ENCODE measurements at places on chromosomes 7 and 10. TPM values are rescaled to one million over a fixed set of nuclear protein-coding genes. Genes with fewer than 3 reads are reported as not detected.

GRCh38 chr10:53331460-53331859 lies 558.9 kb upstream of the MBL2 start:
- no peak overlapping the region for H3K4me3 ChIP-seq
- no peaks in the 10 kb centered on the region for H3K36me3 ChIP-seq
- H3K27me3 ChIP-seq, result no peaks in the 10 kb centered on the region
- no peak overlapping the region for H3K27ac ChIP-seq
- no peak for DNase-seq

- no peaks in the 10 kb centered on the region for H3K27me3 ChIP-seq
- no peaks in the 10 kb centered on the region for H3K4me1 ChIP-seq
- no peak overlapping the region for H3K27ac ChIP-seq
Observed at GRCh38 chr7:122637784-122638183, 61.1 kb downstream of the RNF133 start.

DNA sequence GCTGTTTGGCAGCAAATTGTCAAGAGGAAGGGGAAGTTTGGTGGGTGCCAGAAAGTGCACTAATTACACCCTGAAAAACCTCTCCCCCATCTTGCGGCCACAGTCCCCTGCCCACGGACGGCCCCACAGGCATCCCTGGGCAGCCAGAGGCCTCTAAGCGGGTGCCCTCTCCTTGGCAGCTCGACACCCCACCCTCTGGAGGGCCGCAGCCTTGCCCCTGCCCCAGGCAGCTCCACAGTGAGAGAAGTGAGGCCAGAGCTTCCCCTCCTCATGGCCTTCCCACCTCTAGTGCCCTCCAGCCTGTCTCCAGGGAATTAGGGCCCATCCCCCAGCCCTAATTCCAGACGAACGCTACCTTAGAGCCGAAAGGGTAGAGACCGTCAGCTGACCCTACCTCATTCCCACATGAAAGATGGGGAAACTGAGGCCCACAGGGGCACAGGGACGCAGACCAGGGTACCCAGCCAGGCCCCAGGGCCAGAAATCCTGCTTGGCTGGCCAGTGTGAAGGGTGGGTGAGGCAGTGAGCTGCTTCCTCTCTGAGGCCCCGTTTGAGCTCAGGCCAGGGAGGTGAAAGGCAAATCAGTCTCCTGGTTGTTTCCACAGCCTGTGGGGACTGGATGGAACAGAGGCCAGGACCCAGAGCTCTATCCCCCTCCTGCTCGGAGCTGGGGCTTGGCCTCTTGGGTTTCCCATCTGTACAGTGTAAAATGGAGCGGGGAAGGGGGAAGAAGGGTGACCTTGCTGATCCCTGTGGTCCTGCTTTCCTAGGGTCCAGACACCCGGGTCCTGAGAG lies 10.0 kb downstream of the ZCCHC24 start:
- H3K4me3 ChIP-seq, result no peak overlapping the region
- no peaks in the 10 kb centered on the region for H3K4me1 ChIP-seq
- no peak for DNase-seq
- H3K36me3 ChIP-seq, result no peaks in the 10 kb centered on the region
- H3K27ac ChIP-seq, result no peak overlapping the region

DNA sequence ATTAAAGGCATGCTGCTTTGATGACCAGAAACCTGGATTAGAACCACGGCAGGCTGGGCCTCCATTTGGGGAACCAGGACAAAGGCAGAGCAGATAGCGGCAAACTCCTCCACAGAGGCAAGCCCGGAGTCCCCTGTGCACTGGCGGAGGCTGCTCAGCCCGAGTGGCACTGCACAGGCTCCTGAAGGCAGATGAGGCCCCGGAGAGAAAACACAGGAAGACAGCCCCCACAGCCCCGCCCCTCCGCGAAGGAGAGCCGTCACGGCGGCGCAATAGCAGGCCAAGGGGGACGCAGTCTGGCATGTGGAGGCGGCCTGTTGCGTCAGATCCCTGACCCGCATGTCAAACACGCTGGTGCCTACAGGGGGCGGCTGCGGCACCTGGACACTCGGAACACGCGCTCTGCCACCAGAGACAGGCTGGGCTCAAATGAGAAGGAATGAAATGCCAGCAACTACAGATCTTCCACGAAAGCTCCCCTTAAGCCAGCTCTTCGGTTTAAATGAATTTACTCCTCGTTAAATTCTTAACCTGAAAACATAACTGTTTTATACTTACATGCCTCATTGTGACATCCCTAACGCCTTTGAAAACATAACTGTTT lies 128.5 kb downstream of the MAD1L1 start:
- H3K36me3 ChIP-seq, result no peaks in the 10 kb centered on the region
- DNase-seq, result peak; percentile 66
- H3K4me1 ChIP-seq, result peaks cover 17% of the 10 kb centered on the region
- H3K4me3 ChIP-seq, result peak overlapping the region; percentile 7
- H3K27ac ChIP-seq, result no peak overlapping the region
- no peaks in the 10 kb centered on the region for H3K27me3 ChIP-seq

GRCh38 chr10:78754269-78755062 lies 314.3 kb upstream of the ZMIZ1 start:
- H3K4me1 ChIP-seq, result no peaks in the 10 kb centered on the region
- H3K4me3 ChIP-seq, result no peak overlapping the region
- no peak for DNase-seq
- H3K36me3 ChIP-seq, result no peaks in the 10 kb centered on the region
- no peaks in the 10 kb centered on the region for H3K27me3 ChIP-seq

DNA sequence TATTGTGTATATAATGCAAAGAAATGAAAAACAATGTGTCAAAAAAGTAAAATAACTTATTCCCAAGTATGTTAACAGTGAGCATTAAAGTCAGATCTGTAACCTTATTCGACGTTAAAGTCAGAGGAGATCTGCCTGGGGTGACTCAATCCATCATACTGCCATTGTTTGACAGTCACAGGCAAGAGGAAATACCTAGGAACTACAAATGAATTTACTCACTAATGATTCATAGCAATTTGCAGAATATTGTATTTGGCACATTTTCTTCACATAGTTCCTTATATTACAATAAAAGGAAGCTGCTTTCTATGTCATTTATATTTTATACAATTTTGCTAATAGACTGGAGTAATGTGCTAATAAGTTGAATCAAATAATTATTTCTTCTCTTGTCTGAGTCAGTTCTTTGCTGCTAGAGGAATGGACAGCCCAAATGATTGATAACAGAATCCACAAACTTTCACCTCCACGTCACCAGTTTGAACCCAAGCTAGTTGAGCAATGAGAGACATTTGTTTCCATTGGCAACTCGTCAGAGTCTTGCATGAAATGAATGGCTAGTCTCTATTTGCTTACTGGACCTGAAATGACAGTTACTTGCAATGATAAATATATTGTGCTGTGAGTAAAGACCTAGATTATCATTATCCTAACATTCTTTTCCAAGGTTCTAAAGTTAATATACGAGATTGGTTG lies 48.5 kb upstream of the TMEM106B start:
- no peaks in the 10 kb centered on the region for H3K36me3 ChIP-seq
- no peak overlapping the region for H3K27ac ChIP-seq
- H3K27me3 ChIP-seq, result no peaks in the 10 kb centered on the region
- H3K4me1 ChIP-seq, result no peaks in the 10 kb centered on the region

DNA sequence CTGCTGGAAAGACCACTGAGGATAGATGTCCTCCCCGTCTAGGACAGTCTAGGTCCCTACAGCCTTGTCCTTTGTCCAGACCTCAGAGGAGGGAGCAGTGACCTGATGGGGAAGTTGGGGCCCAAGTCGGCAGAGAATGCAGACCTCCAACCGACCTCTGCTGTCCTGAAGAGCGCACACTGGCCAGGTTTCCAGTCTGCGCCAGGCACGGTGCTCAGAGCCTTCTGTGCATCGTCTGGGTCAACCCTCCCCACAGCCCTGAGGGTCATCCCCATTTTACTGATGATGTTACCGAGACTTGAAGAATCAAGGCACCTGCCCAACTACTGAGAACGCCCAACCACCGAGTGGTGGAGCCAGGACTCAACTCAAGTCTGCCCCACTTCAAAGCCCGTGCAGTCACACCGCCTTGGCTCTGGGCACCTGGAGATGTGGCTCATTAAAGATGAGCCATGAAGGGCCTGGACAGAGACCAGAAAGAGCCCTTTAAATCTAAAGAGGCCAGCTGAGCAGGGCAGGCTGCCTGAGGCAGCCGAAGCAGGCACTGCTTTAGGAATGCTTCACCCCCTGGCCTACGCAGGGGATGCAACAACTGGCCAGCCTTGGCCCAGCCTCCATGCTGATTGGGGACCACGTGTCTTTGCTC lies 4.4 kb downstream of the ITPRIP start:
- H3K27ac ChIP-seq, result peak overlapping the region; percentile 74
- peaks cover 5% of the 10 kb centered on the region for H3K36me3 ChIP-seq
- H3K4me1 ChIP-seq, result peaks cover 86% of the 10 kb centered on the region
- no peaks in the 10 kb centered on the region for H3K27me3 ChIP-seq

HABP2 gene
- not detected for total RNA-seq

MET gene
- 0.14 TPM for total RNA-seq

MMRN2 gene
- total RNA-seq, result 0.47 TPM

ZMIZ2 gene
- total RNA-seq, result 81.5 TPM
